ENCODE measurements at places on chromosomes 7 and 10. TPM values are rescaled to one million over a fixed set of nuclear protein-coding genes. Genes with fewer than 3 reads are reported as not detected.
A peak's percentile ranks its signal among the peaks of the same experiment; 100 is the strongest.

- no peak for DNase-seq
Measured at GRCh38 chr7:87580636-87581035, 20.0 kb downstream of the ABCB1 start.

The NPC1L1 gene
- not detected for total RNA-seq

DNA sequence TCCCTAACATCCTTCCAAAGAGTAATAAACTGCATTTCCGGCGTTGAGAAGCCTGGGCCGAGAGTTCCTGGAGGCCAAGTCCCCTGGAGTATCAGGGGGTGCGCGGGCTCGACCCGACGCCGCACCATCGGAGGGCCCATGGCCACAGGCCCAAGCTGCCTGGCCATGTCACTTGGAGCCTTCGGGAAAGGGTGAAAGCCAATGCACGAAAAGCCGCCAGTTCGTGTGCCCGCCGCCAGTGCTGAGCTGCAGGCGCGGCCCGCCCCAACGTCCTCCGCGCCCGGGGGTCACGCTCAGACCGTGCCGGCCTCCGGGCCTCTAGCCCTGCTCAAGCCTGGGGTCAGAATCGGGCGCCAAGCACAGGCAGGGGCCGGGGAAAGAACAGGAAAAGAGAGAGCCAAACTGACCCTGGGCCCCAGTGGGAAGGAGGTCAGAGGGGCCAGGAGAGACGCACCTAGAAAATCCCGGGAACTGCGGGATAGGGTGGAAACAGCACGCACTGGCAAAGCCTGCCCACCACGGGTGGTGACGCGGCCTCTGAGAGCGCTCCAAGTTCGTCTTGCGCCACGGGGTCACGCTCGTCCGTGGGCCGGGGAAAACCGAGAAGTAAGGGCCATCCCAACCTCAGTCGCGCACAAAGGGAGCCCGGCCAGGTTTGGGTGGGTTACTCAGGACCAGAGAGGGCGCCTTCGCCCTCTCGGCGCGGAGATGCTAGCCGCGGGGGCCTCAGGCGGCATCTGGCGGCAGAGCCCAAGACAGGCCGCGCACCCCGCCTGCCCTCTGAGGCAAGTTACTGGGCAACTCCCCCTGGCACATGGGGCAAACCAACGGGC lies 4.2 kb upstream of the EBF3 start:
- DNase-seq: no peak

DNA sequence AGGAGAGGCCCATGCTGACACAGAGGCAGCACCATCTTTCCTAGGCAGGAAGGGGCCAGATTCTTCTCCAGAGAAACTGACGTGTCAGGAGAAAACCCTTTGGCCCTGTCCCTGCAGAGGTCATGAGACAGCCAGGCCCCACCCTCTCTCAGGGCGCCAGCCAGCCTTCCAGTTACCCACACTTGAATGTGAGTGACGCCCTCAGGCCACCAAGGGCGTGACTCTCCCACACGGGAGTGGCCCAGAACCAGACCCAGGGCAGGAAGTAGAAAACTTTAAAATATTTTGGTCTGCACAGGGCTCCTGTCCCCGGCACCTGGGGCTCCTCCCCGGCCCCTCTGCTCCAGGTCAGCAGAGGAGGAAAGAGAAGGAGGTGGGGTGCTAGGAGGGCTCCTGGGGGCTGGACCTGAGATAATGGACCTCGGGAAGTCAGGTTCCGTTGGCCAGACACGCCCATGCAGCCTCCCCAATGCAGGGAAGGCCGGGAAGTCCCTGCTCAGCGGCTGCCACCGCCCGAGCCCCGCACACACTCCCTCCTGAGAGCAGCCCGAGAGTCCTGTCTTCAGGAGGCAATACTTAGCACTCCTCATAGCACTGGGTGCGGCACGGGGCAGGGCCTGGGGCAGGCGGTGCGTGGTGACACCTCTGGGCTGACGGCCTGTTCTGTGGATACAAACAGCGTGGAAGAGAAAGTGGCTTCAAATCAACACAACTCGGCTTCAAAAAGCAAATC lies 67.0 kb upstream of the CFAP46 start:
- DNase-seq: no peak

- DNase-seq: peak; percentile 39
Measured at GRCh38 chr7:27641581-27642230, 21.0 kb downstream of the HIBADH start.

DNA sequence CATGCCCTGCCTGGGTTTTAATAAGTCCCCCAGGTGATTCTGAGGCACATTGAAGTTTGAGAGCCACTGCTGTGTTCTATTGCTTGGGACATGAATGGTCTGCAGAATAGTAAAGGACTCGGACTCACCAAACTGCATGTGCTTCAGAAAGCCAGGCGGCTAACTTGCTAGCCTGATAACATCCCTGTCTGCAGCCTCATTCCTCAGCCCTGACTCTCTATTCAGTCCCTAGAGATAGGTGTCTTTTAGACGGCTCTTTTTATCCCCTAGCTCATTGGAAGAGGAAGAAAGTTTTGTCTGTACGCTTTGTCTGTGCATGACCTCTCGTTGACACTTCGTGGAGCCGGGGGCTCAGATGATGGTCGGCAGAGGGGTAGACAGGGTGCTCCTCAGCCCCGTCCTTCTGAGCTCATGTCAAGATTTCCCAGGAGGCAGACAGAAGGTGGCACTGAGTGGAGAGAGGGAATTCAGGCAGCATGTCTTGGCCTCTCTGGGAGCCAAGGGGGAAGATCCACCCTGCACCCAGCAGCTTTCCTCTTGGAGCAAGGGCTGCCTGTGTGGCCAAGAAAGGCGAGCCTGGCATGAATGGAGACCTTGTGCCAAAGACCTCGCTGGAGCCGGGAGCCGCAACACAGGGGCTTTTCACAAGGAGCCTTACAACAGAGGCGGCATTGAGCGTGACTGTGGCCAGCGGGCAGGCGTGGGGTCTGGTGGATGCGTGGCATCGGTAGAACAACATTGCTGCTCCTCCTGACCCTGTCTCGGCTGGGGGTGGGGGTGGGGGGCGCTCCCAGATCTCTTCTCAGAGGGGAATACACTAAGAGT lies 51.1 kb upstream of the PODXL start:
- DNase-seq: peak; percentile 99

Data from SK-MEL-5 (cell line).